ENCODE measurements at places on chromosomes 3 and 15.

- no peak for DNase-seq
Observed at GRCh38 chr3:49626101-49626581, 48.0 kb upstream of the APEH start.

DNA sequence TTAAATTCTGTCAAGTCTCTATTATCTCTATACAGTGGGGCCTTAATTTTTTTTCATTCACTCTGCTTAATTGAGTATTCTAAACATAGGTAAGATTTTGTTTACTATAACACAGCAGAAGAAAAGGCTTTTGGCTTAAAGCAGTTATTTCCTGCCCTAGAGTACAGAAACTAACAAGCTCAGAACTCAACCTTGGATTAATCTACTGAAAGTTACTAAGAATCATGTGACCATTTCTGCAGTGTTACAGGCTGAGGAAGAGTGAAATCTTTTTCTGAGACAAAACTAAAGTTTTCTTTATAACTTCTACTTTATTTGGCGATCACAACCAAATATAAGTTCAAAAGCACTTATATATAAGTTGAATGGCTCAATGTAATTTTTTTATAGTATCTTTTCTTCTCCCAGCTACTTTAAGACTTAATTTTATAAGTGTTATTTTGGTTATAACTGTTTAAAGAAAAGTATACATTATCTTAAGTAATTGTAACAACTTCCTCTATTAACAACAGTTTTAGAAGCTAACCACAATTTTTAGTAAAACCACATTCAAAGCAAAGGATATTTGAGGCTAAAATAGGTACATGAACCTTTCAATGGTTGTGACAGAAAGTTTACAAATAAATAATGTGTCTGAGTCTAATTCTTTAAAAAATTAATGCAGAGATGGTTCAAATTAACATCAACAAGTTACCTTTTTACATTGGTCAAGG lies 240.6 kb upstream of the NAALADL2 start:
- DNase-seq = no peak

GRCh38 chr3:59607656-59608055 lies 557.8 kb upstream of the CFAP20DC start:
- DNase-seq = no peak

GRCh38 chr3:96202181-96202580 lies 612.2 kb upstream of the EPHA6 start:
- DNase-seq = no peak

GRCh38 chr15:41922353-41922752 lies 28.5 kb upstream of the SPTBN5 start:
- DNase-seq = no peak

DNA sequence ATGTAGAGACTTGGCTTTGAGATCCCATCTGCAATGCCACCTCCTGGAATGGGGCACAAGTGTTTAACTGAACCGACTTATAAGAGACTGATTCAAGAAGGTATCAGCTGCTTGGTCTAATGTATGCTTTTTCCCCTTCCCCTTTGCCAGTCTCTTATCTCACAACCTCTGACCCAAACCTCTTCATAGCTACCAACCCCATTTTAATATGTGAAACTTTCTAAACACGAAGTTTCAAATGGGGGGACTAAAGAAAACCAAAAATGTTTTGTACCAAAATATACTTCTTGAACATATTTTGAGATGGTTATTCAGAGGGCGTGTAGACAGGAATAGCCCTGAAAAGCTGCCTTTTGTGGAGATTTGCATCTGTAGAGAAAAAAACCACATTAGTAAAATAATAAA lies 73.1 kb downstream of the OXSM start:
- no peak for DNase-seq

- DNase-seq = no peak
Observed at GRCh38 chr3:194487289-194488054, 670 bp upstream of the ATP13A3 start.

DNA sequence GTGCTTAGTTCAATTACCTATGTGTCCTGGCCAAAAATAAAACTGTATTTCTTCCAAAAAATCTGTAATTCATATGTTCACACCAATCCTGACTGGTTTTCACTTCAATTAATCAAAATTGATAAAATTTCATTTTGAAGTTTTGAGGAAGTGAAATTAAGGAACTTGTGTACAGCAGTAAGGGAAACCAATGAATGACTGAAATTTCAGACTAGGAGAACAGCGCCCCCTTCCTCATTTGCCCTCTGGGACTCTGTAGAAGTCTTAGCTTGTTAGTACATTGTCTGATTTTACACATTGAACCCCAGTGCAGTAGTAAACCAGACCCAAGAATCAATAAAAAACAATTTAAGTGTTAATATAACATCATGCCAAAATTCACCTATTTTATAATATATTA lies 495.3 kb upstream of the AGTR1 start:
- DNase-seq = no peak

GRCh38 chr3:194840661-194841514 lies 155.2 kb downstream of the FAM43A start:
- no peak for DNase-seq

- no peak for DNase-seq
Observed at GRCh38 chr3:45480218-45480617, 91.8 kb downstream of the LARS2 start.

- no peak for DNase-seq
Observed at GRCh38 chr15:34732430-34732829, 22.4 kb downstream of the GJD2 start.

GRCh38 chr3:183253528-183254486 lies 754 bp downstream of the B3GNT5 start:
- DNase-seq = no peak

DNA sequence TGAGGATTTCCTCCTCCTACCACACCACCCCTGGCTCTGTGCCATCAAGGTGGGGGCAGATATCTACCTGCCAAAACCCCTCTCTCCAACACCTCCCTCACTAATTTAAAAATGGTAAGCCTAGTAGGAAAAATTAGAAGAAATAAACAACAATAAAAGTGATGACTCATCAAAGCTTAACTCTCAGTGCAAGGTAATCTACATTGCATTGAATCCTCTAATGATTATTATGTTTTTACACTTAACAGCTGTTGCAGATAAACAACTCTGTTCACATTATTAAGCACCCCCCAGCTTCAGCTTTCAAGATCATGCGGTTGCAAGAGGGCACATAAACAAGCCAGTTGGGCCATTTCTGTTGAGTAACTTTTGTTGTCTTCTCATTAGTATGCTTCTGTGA lies 396.1 kb upstream of the ATP11B start:
- DNase-seq = no peak

- DNase-seq = no peak
Observed at GRCh38 chr3:194092881-194093301, 43.1 kb upstream of the HES1 start.

DNA sequence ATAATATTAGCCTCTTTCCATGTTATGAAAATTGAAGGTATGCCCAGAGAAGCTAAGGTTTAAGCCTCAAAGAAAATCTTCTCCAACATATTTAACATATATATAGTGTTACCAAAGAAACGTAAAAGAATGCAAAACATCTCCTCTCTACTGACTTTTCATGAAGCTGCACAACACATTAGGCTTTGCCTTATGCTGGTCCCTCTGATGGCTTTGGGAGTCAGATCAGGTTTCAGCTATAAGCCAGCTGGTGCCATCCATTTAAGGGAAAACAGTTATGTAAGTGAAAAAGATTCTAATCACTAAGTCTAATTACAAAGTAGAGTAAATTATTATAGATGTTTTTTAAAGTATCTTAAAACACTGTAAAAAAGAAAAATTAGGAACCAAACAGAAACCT lies 410.5 kb downstream of the LSAMP start:
- peak; percentile 50 for DNase-seq

DNA sequence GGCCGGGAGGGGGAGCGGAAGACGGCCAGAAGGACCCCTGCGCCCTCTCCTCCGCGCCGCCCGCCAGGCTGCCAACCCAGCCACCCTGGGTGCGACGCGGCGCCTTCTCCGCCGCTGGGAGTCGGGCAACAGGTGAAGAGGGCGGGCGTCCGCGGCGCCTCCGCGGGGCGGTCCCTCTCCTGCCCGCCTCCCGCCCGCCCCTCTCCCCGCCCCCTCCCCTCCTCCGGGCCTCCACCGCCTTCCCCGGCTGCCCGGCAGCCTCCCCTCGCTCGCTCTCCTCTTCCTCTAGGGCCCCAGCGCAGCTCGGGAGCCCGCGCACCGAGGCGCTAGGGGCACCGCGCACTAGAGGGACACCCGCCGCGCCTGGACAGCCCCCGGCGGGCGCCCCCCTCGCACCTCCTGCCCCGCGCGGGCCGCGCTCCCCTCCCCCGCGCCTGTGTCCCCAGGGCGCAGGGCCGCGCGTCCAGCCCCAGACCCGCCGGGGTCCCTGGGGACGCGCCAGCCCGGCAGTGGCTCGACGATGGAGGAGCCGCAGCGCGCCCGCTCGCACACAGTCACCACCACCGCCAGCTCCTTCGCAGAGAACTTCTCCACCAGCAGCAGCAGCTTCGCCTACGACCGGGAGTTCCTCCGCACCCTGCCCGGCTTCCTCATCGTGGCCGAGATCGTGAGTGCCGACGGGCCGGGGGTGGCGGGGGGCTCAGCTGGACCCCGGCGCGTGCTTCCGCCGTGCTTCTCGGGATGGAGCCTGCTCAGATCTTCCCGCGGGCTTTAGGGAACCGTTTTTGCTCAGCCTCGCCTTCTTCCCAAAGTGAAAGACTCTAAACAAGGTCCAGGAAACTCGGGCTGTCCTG lies at the start of gene CMTM8:
Gene CMTM8 (plus strand): TSS at position 228 of the 854 bp plus-strand sequence. CDS start 293 bp downstream, at position 521.
- DNase-seq = no peak

DNA sequence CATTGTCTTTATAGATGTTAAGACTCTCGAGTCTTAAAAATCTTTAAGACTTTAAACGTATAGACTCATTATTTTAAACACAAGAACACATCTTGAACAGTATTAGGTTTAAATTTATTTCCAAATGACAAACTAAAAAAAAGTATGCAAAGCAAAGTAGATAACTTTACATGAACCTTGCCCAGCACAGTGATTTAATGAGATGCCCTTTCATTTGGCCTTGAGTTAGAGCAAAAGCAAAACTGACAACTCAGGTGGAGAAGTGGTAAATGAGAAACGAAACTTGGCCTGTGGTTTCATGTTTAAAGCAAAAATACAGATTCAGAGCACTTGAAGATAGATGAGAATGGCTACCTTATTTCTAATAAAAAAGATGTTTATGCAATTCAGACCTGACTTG lies 8.6 kb downstream of the GPR15 start:
- no peak for DNase-seq

DNA sequence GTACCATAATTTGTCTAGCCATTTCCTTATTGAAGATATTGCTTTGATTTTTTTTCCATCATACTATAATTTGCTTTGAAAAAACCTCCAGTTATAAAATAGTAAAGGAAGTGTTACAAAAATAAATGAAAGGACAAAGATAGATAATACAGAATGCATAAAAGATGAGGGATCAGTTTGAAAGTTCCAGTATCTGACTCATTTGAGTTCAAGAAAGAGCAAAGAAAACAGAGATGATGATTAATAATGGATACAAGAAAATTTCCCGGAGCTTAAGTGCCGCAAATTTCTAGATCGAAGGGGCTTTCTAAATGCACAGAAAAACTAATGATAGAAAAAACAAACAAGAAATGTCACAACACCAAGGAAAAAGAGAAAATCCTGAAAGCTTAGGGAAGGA lies 4.3 kb downstream of the WDR48 start:
- no peak for DNase-seq

GRCh38 chr3:168295027-168295426 lies 199.3 kb upstream of the GOLIM4 start:
- DNase-seq = no peak

DNA sequence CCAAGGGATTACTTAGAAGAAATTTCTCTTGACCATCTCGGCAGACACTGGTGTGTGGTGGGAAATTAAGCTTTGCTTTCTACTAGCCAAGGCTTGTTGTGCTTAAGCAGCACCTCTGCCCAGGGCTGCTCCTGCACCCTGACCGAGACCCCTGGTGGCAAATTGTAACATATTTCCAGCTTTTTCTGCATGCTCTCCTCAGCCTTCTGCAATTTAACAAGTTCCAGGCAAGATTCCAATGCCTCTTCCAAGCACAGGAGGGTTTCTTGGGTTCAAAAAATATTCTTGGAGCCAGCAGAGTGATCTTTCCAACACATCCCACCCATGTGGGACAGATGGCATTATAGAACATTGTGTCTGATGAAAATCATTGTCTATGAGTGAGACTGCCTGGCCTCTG lies 210.5 kb downstream of the CLSTN2 start:
- no peak for DNase-seq

DNA sequence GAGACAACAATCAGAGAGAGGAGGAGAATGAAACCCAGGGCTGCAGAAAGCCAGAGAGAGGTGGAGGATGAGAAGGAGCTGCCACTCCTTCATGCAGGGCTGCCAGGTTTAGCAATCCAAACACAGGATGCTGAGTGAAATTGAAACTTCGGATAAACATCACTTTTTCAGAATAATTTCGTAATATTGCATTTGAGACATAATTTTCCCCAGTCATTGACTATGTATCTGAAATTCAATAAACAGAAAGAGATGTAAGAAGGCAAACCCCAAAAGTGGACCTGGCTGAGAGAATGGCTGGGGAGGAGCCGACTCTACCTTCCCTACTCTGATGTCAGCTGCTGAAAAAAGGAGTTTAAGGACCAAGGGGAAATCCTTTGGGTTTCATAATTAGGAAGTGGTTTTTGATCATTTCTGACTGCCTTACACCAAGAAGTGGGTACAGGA lies 33.8 kb downstream of the SLC9A9 start:
- DNase-seq = no peak

DNA sequence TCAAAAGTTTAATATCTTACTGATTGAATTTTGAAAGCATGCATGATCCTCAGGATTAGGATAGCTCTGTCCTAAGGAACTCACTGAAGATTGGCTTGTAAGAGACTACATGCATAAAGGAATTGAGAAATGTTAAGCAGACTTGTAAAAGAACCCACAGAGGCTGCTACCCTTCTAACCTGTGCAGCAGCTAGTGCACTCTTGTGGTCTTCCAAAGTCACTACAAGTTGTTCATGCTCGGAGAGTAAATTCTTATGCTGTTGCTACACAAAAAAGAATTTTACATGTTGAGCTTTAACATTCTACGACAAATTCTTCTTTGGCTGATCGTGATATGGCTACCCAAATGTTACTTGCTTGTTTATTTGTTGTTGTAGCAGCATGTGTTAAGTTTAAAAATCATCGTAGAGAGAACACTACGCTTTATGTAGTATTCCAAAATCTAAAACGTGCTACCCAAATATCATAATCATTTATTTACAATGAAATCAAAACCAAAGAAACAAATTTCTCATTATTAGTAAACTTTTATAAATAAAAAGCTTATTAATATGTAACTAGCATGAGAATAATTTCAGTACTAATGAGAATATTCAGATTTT lies 55.0 kb downstream of the GOLIM4 start:
- DNase-seq = no peak

GRCh38 chr3:65674226-65674625 lies 364.5 kb downstream of the MAGI1 start:
- no peak for DNase-seq

DNA sequence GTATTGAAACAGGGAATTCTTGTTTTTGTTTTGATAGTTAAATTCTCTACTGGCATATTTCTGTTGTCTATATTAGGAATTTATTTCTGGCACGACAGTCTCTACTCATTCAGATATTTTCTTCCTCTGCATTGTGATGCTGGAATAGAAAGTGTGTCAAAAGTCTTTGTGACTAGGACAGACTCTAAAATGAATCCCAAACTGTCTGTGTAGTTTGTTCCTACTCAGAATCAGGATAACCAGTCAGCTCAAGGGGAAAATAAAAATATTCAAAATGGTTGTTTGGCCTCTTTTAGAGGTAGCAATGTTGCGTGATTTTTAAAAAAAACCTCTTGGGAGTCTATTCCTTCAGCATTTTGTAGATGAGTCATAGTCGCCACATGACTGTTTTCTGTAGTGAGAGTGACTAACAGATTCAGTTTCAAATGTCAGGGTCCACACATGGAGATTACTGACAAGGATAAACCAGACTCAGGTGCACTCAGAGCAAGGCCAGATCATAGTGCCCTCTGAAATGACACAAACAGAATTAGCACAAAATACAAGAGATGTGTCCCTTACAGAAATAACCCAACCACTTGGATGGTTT lies 13.1 kb downstream of the SLC7A14 start:
- no peak for DNase-seq

Measured in NCI-H1436 treated with DMSO at 0.1 percent for 48 hours (cell line).